ENCODE measurements at places on chromosomes 7 and 10.

GRCh38 chr7:142459551-142459963, 201.7 kb upstream of the PRSS58 start:
- no peaks in the 10 kb centered on the region for H3K36me3 ChIP-seq
- no peak for DNase-seq
- H3K27me3 ChIP-seq = peaks cover 7% of the 10 kb centered on the region
- no peak overlapping the region for H3K27ac ChIP-seq
- H3K4me1 ChIP-seq = peaks cover 43% of the 10 kb centered on the region
- no peak overlapping the region for H3K4me3 ChIP-seq

GRCh38 chr7:148327379-148327778, 263.2 kb upstream of the C7orf33 start:
- peaks cover 12% of the 10 kb centered on the region for H3K36me3 ChIP-seq
- no peak overlapping the region for H3K27ac ChIP-seq
- DNase-seq = no peak
- H3K4me3 ChIP-seq = no peak overlapping the region
- no peaks in the 10 kb centered on the region for H3K27me3 ChIP-seq

DNA sequence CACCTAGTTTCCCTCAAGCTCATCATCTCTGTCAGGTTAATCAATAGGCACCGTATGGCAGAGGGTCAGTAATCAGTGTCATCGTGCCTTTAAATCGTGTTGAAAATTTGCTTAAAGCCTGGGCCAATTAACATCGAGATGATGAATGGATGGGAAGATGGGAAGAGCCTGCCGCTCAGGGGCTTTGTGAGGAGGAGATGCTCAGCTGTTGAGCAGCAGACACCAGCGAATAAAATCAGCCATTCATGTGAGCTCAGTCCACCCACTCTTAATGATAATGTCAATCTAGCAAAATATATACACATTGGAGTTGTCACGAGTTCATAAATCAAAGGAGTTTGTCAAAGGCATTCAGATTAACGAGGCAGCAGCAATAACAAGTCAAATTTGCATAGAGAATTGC, 97.7 kb downstream of the BTRC start:
- peaks cover 25% of the 10 kb centered on the region for H3K27me3 ChIP-seq
- no peak overlapping the region for H3K27ac ChIP-seq
- no peak overlapping the region for H3K4me3 ChIP-seq

- H3K4me3 ChIP-seq = no peak overlapping the region
- no peaks in the 10 kb centered on the region for H3K27me3 ChIP-seq
- H3K36me3 ChIP-seq = no peaks in the 10 kb centered on the region
- no peak for DNase-seq
These were observed 495.1 kb downstream of the RPS24 start for GRCh38 chr10:78528749-78529204.

DNA sequence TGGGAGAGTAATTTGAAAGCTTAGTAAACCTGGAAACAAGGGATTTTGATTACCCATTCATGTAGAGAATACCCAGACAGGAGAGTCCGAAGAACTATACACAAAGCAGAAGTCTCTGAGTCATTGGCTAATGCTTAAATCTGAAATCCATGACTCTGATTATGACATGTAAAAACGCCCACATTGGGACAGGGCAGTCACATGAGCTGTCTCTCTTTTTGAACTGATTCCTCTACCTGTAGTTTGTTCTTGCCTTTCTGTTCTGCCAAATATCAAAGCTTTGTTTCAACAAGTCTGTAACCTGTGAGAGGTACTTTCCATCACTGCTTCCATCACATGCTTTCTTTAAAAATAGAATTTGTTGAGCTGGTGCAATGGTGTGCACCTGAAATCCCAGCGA, 4.3 kb upstream of the GPNMB start:
- H3K27me3 ChIP-seq = peaks cover 38% of the 10 kb centered on the region
- no peaks in the 10 kb centered on the region for H3K4me1 ChIP-seq
- no peak overlapping the region for H3K4me3 ChIP-seq
- no peak overlapping the region for H3K27ac ChIP-seq

DNA sequence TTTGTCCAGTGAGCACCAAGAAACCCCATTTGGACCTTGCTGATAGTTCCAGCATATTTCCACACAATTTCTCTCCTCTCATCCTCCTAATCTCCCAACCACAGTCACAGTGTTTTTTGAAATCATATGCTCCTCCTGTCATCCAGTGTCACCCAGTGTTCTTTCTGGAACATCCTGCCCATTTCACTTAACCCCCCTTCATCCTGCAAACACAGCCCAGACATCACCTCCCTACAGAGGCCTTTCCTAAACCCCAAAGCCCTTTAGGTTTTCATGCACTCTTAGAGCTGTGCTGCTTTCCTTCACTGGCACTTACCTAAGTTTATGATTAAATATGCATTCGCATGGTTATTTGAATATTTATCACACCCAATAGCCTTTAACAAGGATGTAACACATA, 1158.0 kb upstream of the C7orf33 start:
- no peaks in the 10 kb centered on the region for H3K27me3 ChIP-seq
- no peak overlapping the region for H3K4me3 ChIP-seq
- DNase-seq = no peak
- no peak overlapping the region for H3K27ac ChIP-seq
- no peaks in the 10 kb centered on the region for H3K36me3 ChIP-seq
- no peaks in the 10 kb centered on the region for H3K4me1 ChIP-seq

GRCh38 chr10:5947471-5948207, 29.7 kb downstream of the IL15RA start:
- peaks cover 3% of the 10 kb centered on the region for H3K36me3 ChIP-seq
- H3K4me3 ChIP-seq = no peak overlapping the region
- peaks cover 7% of the 10 kb centered on the region for H3K4me1 ChIP-seq
- H3K27me3 ChIP-seq = no peaks in the 10 kb centered on the region

DNA sequence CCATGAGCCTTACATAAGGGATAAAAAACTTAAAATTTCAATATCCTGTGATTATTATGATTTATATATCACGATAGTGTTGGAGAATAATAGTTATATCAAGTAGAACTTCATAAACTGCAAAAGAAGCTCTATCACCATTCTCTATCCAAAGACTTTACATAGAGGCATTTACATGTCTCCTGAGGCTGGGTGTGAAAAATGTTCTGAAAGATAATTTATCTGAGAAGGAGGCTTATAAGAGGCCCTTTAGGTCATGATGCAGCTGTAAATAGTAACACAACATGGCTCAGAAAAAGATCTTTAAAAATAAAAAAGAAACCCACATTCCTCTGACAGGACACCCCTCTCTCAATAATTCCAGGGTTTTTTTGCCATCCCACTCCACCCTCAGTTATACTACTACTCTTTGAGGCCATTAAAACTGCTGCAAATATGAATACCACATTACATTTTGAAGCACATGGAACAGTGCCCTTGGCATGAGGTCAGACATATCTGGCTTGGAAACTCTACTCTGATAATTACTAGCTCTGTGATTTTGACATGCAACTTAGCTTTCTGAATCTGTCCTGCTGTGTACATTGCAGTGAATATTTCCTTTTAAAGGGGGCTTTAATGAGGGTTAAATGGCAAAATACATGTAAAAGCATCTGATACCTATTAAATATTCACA, 55.5 kb downstream of the SLC16A12 start:
- peaks cover 7% of the 10 kb centered on the region for H3K27me3 ChIP-seq
- no peaks in the 10 kb centered on the region for H3K4me1 ChIP-seq
- no peak for DNase-seq
- no peak overlapping the region for H3K4me3 ChIP-seq
- no peaks in the 10 kb centered on the region for H3K36me3 ChIP-seq
- no peak overlapping the region for H3K27ac ChIP-seq

GRCh38 chr7:114802632-114803031, 119.3 kb upstream of the MDFIC start:
- H3K36me3 ChIP-seq = peaks cover 20% of the 10 kb centered on the region
- H3K27me3 ChIP-seq = no peaks in the 10 kb centered on the region
- no peak overlapping the region for H3K4me3 ChIP-seq
- H3K4me1 ChIP-seq = peaks cover 48% of the 10 kb centered on the region

DNA sequence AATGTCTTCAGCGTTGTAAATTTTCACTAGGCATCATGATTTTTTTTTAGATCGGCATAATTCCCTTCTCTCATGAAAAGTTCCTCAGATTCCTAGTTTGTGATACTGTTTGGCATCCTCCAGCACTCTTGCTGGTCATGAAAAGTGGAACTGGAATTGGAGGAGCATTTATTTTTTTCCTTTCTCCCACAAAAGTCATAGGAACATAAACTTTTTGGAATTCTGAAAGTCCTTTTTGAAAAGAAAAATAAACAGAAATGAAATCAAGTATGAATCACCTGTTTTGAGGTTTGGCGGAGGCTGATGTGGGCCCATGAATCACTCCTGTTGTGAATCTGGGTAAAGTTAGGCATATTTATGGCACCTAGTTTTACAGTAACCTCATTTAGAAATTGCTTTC, 17.7 kb downstream of the CACNB2 start:
- no peak overlapping the region for H3K27ac ChIP-seq
- no peaks in the 10 kb centered on the region for H3K27me3 ChIP-seq
- no peaks in the 10 kb centered on the region for H3K4me1 ChIP-seq

- no peak overlapping the region for H3K27ac ChIP-seq
- H3K4me3 ChIP-seq = no peak overlapping the region
- no peak for DNase-seq
These were observed 41.2 kb downstream of the CH25H start for GRCh38 chr10:89165923-89166322.

DNA sequence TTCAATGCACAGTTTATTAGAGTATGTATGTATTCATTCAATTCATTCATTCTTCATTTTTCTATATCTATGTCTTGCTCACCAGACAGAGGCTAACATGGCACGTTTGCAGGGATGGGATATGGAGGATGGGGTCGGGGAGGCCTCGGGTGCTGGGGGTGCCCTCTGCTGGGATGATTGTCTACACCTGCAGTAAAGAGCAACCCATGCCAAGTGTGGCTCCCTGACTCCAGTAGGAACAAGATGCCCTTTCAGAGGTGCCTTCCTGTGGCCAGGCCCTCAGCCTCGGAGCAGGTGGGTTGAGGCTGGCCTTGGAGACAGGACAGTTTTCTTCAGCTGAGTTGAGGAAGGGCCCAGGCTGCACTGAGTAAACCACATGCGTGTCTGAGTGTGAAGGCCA, 157.2 kb downstream of the SH2D4B start:
- no peak overlapping the region for H3K27ac ChIP-seq
- H3K27me3 ChIP-seq = no peaks in the 10 kb centered on the region
- no peak for DNase-seq
- no peak overlapping the region for H3K4me3 ChIP-seq

DNA sequence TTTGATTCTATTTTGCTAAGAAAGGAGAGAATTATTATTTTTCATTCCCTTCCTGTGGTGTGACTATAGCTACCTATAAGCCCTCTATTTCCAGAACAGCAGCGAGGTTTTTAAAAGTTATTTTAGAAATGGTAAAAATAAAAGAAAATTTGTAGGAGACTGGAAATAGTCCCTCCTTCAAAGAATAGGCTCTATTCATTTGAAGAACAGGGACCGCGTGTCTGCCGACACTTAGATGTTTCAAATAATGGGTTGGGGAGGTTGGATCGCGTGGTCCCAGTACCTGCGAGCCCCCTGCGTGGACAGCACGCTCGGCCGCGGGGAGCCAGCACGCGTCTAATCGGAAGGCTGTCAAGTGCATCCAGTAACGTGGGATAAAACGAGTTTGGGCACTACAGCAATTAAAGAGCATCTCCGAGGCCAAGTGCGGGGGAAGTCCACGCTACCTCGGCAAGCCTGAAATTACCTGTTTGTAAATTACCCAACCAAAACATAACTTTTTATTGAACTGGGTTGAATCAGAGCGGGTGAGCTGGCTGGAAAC, 1.0 kb downstream of the CACNA2D1 start:
- H3K4me1 ChIP-seq = peaks cover 2% of the 10 kb centered on the region
- H3K27me3 ChIP-seq = peaks cover 38% of the 10 kb centered on the region
- no peak overlapping the region for H3K27ac ChIP-seq
- no peak for DNase-seq

- peak overlapping the region; percentile 91 for H3K4me3 ChIP-seq
- peaks cover 70% of the 10 kb centered on the region for H3K4me1 ChIP-seq
- H3K36me3 ChIP-seq = peaks cover 92% of the 10 kb centered on the region
- no peak for DNase-seq
These were observed 6.4 kb downstream of the ZSCAN25 start for GRCh38 chr7:99623091-99623693.

- no peak overlapping the region for H3K4me3 ChIP-seq
- no peak for DNase-seq
- no peaks in the 10 kb centered on the region for H3K4me1 ChIP-seq
- no peaks in the 10 kb centered on the region for H3K27me3 ChIP-seq
- H3K36me3 ChIP-seq = no peaks in the 10 kb centered on the region
These were observed 66.4 kb downstream of the GALNT17 start for GRCh38 chr7:71198391-71198790.

DNA sequence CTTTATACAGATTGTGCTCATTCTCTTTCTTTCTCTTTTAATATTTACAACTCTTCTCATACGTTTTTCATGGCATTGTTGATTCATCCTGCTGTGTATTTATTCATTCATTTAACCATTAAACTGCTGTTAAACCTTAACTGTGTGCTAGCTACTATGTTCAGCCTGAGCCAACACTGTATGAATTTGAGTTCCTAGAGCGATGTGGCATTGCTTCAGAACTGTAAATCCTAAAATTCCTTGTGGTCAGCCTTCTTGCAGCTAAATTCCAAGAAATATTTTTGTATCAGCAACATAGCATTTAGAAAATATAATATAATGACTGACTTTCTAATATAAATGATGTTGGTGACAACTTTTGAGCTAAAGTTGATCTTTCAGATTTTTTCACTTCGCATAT, 184.7 kb upstream of the FZD1 start:
- peaks cover 2% of the 10 kb centered on the region for H3K27me3 ChIP-seq
- H3K27ac ChIP-seq = no peak overlapping the region
- H3K4me1 ChIP-seq = peaks cover 3% of the 10 kb centered on the region
- no peak overlapping the region for H3K4me3 ChIP-seq
- no peaks in the 10 kb centered on the region for H3K36me3 ChIP-seq

DNA sequence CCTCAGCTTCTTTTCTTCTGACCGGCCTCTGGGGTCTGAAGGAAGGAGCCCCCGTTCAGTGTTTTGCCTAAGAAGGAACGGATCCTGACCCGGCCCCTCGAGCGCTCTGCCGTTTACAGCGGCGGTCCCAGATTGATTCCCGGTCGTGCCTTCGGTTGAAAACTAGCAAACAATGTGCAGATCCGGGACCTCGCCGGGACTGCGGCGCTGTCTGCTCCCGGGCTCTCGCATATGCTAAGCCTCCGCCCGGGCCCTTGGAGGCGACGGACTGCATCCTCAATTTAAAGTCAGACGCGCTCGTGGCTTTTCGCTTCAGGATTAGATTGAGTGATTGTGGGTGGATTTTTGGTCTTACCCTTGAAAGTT, 559 bp downstream of the DBF4 start:
- H3K27me3 ChIP-seq = no peaks in the 10 kb centered on the region
- H3K4me1 ChIP-seq = peaks cover 54% of the 10 kb centered on the region
- H3K36me3 ChIP-seq = peaks cover 64% of the 10 kb centered on the region
- peak overlapping the region; percentile 96 for H3K4me3 ChIP-seq

Measured in activated T-helper 2 cell treated with anti-CD3 and anti-CD28 coated beads, Interferon-gamma antibody, Interleukin-2, Interleukin-4, amounts not matched to agents 10 μg/mL and 5 μg/mL and 100 μg/mL, durations not matched to agents 14 hours and 24 hours and 36 hours (primary cell).